NCI-H1105 treated with DMSO at 0.1 percent for 48 hours (cell line): ENCODE measurements at places on chromosomes 6 and 20.
A peak's percentile ranks its signal among the peaks of the same experiment; 100 is the strongest.

- peak; percentile 85 for DNase-seq
Measured at GRCh38 chr6:129598244-129599187, 111.5 kb downstream of the ARHGAP18 start.

GRCh38 chr6:66628917-66629316 lies 921.9 kb upstream of the EYS start:
- no peak for DNase-seq

DNA sequence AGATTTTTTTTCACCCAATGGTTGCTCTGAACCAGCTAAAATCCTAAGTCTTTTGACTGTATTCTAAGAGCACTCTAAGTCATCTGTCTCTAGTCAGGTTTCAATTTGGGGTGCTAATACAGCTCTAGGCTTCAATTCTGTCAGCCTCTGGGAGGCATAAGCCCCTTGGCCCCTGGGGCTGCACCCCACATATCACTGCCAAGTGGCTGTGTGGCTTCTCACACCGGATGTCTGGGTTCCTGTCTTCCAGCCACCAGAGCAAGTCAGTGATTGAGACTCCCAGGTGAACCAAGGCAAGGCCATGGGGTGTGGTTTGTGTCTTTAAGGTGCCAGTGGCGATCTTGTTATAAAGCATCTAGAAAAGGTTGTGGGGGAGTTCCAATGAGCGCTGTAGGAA lies 136.5 kb downstream of the TMEM242 start:
- DNase-seq, result no peak

DNA sequence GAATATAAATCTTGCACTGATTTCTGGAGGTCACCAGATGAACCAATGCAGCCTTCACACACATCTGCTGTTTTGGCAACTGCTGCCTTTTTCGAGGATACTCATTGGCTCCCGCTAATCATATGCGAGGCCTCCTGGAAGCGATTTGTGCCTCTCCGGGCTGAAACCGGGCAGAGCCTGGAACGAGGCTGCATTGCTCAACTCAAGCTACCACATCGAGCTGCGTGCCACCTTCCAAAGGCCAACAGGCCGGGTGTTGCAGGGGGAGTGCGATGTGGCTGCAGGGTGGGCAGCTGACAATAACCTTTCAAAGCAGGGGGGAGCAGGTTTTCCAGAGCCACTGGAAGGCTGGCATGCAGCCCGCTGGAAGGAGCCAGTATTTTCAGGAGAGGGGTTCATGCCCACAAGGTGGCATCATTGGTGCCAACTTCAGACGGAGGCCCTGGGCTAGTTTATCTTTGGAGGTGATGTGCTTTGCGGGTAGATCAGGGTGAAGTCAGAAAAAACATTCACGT lies 122.6 kb upstream of the IFNGR1 start:
- DNase-seq, result peak; percentile 80

- DNase-seq, result no peak
Measured at GRCh38 chr6:125107896-125108295, 45.7 kb upstream of the TPD52L1 start.

GRCh38 chr20:37348792-37349516 lies 3.0 kb downstream of the SRC start:
- no peak for DNase-seq

DNA sequence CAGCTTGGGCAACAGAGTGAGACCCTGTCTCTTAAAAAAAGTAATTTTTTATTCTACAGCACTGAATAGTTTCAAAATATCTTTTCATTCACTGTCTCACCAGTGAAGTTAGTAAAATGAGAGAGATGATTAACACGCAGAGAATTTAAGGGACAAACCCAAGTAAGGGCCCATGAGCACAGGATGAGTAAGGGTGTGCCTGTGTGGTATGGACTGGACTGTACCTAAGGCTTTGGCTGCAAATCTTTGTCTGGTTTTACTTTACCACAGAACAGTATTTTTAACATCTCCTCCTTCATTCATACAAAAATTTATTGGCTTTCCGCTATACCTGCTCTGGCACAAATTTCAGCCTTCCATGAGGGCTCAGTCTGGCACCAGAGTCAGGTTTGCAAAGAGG lies 433.3 kb downstream of the UTRN start:
- no peak for DNase-seq

DNA sequence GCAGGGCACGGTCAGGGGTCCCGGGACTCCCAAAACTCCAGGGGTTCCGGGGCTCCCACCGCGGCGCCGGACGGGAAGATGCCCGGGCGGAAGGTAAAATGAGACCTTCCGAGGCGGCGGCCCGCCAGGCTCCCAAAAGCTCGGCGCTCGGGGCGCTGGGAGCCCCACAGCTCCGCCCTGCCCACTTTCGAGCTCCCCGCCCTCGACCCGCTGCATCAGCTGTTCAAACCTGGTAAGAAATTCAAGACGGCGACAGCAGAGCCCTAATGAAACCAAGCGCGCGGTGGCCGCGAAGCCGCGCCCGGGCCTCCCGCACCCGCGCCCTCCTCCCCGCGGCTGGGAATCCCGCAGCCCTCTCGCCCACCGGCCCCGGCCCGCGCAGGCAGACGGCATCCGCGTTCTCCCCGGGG lies 369 bp downstream of the SLC4A11 start:
- no peak for DNase-seq

DNA sequence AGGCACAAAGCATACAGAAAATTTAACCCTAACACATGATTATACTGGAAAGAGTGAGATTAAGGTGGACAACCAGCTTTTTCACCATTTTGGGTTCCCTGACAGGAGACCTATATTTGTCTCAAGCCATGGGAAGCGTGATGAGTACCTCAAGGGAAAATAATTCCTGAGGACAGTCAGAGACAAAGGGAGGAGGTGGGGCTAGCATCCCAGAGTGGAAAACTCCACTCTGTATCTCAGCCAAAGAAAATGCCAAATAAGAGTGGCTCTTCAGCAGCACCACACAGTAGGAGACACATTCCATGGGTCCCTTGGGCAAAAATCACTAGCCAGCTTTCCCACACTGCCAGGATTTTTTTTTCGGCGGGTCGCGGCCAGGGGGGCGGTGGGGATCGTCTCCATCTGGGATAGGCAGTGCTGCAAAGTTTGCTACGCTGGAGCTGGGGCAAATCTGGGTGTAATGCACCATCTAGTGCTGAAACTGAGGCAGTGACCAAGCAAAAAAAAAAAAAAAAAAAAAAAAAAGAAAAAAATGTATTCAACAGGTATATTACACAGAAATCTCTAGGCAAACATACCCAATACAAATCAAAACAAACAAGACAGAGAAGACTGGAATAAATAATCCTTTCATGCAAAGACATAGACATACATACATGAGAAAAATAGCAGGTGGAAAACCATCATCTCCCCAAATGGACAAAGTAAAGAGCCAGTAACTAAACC lies 77.3 kb upstream of the SLC35F1 start:
- peak; percentile 25 for DNase-seq

- DNase-seq, result no peak
Measured at GRCh38 chr6:10190042-10190441, 224.8 kb downstream of the TFAP2A start.

DNA sequence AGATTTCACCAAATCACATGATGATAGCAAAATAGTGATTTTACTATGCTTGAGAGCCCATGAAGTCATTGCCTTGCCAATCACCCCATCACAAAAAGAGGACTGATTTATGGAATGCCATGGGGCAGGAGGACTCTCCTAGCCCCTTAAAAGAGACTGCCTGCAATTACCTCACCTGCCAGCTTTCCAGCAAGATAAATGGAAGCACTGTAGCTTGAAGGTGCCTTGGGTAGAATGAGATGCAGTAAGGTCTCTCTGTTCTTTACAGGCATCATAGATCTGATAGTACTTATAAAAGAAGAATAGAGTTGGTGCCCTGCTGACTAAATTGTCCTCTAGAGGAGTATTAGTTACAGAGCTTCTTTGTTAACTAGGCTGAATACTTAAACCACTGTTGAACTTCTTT lies 242.3 kb downstream of the TMEM242 start:
- DNase-seq, result no peak

DNA sequence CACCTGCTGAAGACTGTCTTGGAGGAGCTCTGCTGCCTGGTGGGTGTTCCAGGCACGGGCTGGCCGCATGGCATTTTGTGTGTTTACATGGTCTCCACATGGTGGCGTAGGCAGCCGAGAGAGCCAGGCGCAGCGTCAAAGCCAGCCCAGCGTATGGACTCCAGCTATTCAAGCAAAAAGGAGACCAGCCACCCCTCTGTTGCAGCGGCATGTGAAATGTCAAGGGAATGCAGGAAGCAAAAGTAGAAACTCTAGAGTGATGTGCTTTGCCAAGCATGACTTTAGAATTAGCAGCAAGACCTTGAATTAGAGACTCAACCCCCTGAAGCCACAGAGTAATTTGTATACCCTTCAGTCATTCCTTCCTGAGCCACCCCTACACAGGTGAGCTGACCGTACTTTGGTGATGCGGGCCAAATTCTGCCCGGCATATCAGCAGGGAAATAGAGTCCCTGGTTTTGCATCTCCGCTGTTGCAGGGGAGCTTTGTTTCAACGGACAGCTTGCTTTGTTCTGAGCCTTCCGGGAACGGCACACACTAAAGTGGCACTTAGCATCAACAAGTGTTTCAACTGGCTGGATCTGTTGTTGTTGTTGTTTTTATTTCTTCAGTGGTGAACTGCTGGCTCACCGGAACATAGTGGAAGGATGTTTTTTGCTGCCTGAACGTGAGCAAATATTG lies 48.5 kb downstream of the FNDC1 start:
- peak; percentile 47 for DNase-seq

DNA sequence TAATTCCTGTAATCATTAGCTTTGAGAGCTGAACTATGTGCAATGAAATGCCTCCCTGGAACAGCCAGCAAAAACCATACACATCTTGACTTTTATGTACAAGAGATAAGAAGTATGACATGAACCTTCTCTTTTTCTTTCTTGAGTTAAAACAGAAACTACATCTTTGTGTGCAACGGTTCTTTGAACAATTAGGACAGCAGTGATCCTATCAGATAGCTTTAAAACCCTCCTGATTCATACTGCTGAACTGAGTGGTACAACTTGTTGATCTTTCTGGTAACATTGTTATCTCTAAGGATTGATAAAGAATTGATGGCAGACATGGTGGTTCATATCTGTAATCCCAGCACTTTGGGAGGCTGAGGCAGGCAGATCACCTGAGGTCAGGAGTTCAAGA lies 43.4 kb downstream of the TRAF3IP2 start:
- no peak for DNase-seq

DNA sequence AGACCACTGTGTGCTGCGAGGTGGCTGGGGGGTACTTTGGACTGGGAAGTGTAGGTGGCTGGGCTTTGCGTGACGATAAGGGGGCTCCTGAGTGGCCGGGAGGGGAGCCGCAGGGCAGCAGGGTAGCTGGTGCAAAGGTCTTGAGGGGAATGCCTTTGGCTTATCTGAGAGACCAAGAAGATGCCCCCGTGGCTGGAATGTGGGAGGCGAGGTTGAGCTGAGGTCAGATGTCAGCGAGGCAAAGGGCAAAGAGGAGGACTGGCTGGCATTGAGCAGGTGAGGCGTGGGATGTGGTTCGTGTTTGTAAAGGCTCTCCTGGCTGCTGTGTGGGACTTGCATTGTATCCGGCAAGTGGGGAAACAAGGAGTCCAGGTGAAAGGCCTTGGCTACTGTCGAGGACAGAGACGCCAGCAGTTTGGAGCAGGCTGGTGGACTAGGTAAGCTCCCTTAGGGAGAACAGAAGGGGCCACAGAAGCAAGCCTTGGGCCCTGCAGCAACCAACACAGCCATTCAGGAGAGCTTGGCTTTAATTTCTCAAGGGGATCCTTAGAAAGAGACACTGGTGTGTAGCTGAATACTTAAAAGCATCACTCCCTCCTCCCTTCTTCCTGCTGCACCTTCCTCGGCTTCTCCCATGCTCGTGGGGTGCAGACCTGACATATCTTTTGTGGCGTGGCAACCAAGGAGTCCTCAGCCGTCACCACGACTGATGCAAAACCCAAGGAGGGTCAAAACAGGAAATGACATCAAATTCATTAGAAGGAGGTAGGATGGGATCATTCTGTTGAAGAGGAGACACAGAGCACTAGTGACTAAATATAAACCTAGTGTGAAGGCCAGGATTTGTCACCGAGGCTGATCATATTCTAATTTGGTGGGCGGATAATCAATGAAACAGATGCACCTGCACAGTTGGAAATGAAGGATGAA lies 53.5 kb upstream of the ERVFRD-1 start:
- DNase-seq, result no peak

GRCh38 chr6:14091339-14091978 lies 26.1 kb upstream of the CD83 start:
- no peak for DNase-seq

DNA sequence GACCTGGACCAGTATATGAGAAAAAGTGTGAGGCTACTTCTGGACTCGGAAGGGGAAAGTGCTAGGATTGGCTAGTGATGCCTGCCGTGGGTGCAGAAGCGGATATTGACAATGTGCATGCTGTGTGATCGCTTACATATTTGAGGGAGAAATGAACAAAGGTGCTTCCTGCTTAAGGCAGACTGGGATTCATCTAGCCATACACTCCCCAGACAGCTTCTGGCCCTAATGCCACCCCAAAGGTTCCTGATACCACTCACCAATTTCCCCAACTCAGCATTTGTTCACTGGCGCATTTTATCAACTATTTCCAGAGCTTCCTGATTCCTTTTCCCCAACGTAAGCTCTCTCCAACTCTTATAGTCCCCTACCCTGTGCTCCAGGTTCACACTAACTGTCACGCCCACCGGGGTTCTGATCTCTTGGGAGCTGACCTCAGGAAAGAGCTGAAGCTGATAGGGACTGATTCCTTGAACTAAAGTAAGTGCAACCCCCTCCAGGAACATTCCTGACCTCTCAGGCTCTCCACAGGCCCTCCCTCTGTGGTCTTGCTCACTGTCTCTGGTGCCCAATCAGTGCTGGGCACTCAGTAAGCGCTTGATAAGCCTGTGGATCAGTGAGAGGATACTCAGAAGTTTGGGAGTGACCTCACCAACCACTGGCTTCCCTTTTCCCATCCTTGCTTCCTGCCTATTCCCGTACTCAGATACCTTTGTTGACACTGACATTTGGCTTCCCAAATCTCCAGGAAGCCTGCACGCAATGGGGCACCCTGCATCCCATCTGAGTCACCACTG lies 73.3 kb downstream of the MRPL14 start:
- DNase-seq, result no peak
